ENCODE measurements at places on chromosomes 11 and 22.

DNA sequence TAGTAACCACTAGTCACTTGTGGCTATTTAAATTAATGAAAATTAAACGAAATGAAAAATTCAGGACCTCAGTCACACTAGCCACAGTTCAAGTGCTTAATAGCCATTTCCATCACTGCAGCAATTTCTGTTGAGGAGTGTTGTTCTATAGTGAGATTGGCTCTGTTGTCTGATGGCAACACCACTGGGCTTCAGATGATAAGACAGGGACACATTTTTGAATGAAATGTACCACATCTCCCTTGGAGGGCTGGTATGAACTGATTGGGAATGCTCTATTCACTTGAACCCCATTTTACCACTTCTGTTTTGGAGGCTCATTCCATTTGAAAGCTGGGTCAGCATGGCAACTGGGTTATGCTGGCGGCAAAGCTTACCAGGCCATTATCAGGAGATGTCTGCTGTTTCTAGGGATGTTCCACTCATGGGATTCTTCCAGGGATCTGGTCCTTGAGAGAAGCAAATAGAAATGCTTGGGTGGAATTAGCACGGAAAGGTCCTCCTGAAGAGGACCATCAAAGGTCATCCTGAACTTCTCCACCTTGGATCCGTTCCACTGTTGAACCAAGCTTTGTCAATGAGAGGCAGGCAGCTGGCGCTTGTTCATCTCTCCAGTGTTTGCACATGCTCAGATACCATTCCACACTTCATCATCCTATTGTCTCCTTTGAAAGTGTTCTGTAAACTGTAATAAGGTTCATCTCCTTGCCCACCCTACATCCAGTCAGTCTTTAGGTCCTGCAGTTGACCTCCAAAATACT lies 7.6 kb downstream of the AMOTL1 start:
- no peak for DNase-seq

- DNase-seq = no peak
Measured at GRCh38 chr22:22403771-22404170, 104.8 kb downstream of the ZNF280B start.

- DNase-seq = no peak
Measured at GRCh38 chr22:38802671-38803121, 8.8 kb upstream of the DNAL4 start.

GRCh38 chr22:37806409-37807333 lies 1.1 kb upstream of the GCAT start:
- no peak for DNase-seq

DNA sequence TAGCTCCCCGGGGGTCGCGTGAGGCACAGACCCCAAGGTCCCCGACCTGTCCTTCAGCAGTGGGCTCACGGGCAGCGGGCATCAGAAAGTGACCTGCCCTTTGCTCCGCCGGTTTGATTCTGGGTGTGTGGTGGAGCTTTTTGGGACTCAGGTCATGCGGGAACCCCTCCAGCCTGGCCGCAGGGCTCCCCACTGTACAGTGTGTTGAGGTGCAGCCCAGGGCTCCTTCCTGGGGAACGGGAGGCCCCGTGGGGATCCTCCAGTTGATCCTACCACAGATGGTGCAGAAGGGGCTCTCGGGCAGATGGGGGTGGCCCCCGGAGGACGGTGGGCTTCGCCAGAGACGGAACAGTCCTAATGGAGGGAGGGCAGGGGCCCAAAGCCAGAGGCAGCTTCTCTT lies 24.2 kb downstream of the MUC6 start:
- DNase-seq = no peak

GRCh38 chr11:115709297-115709696 lies 205.1 kb upstream of the CADM1 start:
- no peak for DNase-seq

DNA sequence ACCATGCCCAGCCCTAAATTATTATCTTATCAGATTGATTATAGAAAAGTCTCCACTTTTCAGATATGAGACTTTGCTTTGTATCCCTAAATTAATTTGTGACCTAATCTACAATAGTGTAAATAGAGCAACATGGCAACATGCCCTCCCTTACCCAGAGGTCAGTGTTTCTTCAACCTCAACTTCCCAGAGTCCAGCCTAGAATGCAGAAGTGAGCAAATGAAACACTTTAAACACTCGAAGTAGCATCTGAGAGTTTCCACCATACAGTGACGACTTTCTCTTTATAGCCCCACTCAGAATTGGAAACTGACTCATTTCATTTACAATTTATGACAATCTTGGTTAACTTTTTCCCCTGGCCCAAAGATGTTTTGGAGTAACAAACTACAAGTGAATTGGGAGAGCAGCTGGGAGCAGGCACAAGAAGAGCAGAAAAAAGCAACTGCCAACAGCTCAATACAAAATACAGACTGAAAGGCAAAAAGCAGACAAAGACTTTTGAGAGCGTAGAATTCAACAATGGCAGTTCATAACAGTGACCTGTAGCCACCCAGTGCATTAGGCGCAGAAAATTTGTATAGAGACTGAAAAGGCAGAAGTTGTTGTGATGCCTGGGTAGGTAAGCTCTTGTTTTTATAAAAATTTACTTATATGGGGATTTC lies 10.1 kb upstream of the BLID start:
- DNase-seq = no peak

DNA sequence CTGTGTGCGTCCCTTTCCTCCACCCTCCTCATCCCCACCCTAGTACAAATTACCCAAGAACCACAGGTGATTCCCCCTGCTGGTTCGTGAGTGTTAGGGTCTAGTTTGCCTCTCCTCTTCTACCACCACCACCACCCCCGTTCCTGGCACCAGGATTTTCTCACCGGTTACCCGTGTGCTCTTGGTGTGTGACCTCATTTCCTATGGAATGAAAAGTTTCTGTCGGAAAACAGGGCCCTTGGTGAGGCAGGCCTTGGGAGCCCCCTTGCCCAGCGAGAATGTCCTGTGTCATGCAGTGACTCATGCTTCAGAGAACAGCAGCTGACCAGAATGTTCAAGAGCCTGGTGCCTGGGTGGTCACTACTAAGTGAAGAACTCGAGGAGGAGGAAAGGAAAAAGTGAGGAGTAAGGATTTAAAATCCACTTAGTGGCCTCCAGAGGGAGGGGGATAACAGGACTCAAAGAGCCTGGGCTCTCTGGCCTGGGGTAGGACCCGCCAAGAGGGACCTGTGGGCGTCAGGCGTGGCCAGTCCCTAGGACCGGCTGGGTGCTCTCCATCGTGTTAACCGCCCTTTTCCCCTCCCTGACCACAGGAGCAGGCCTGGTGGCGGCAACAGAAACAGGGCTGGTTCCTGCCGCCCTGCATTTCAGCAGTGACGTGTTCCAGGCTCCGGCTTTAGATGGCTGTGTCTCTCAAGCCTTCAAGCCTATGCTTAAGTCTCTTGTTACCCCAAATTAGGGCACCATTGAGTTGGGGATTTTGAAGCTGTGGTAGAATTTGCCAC lies 30.2 kb downstream of the C22orf31 start:
- DNase-seq = no peak
